T-helper 17 cell (primary cell): ENCODE measurements at places on chromosomes 6 and 20.

GRCh38 chr6:90194371-90194841 lies 102.2 kb downstream of the BACH2 start:
- DNase-seq, result no peak

GRCh38 chr6:79034865-79035264 lies 43.2 kb downstream of the PHIP start:
- DNase-seq, result no peak

DNA sequence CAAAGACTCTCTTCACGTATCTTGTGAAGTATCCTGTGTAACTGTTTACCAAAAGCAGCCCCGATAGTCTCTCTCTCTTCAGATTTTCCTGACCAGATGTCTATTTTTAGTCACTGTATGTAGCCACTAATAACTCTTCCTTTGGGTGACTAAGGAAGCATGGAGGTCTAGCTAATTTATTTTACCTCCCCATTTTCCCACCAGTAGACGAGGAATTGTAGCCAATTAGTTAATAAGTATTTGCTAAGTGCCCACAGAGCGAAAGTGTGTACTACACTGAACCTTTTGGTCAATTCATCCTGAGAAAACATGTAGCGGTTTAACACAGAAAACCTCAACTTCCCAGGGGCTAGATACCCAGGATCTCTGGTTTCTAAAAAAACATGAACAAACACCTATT lies 180.6 kb downstream of the TBX18 start:
- DNase-seq, result no peak

- DNase-seq, result no peak
Observed at GRCh38 chr6:117976030-117976651, 69.1 kb downstream of the SLC35F1 start.

DNA sequence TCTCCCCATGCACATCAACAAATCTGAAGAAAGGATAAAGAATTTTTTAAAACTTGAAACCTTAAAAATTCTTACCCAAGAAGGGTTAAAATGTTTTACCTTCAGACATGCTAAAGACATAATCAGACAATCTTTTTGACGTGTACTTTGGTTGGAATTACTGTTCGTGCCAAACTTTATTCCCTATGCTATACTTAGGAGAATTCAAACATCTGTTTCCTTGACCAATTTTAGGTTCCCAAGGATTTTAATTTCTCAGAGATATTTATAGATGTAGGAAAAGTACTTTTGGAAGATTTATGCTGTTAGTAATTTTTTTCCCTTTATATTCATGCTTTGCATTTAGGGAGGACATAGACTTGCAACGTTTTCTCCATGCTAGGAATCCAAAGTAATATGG lies 108.4 kb downstream of the AFG1L start:
- DNase-seq, result no peak

DNA sequence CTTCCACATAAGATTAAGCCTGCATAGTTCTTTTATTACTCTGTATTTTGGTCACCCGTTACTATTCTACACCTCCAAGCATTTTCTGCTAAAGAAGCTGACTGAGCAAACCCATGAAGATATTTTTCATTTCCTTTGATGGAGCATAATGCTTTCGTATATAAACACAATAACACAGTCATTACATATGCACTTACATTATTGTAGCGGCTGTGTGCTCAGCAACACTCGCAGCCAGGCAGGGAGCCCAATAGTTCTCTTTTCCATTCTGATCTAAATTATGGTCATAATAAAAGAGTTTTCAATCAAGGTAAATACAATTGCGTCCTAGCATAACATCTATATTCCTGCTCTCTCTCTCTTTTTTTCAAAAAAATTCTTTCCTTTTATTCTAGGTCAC lies 69.6 kb upstream of the TFB1M start:
- no peak for DNase-seq

DNA sequence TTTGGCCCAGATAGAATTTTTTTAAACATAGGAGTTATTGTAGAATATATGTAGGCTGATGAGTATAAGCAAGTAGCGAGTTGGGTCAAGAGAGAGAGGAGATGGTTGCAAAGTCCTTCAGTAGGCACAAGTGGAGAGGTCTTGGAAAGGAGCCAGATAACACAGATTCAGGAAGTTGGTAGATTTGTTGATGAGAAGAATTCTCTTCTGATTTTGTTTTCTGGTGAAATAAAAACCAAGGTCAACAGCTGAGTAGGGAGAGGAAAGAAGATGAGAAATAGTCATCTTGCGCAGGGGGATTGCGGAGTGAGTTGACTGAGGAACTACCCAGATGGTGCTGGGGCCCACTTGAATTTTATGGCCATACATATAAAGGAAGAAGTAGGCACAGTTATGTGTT lies 17.4 kb upstream of the CD83 start:
- DNase-seq, result no peak

DNA sequence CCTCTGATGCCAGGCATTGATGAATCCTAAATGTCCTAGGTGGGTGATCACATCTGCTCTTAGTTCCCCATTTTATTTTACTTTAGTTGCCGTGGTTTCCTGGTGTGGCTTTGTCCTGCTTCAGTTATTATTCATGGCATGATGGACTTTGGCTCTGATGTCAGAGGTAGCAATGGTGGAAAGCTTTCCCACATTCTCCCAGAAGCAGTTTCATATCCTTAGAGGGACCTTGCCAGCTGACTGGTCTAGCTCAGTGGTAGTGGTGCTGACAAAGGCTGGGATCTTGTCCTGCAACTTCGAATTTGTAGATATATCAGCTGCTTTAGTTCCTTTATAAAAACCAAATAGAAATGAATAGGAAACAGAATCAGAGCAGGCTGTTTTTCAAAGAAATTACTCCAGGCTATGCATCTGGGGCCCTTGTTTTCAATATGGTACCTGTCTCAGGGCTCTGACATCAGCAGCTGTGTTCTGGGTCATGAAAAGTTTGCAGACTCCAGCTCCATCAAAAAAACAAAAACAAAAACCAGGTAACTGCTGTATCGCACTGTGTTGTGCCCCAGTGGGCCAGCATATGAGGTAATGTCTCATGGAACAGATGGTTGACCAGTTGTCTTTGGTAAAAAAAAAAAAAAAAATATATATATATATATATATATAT lies 133.7 kb downstream of the PLCB4 start:
- no peak for DNase-seq

GRCh38 chr6:28353981-28354676 lies 4.4 kb downstream of the ZKSCAN3 start:
- no peak for DNase-seq

DNA sequence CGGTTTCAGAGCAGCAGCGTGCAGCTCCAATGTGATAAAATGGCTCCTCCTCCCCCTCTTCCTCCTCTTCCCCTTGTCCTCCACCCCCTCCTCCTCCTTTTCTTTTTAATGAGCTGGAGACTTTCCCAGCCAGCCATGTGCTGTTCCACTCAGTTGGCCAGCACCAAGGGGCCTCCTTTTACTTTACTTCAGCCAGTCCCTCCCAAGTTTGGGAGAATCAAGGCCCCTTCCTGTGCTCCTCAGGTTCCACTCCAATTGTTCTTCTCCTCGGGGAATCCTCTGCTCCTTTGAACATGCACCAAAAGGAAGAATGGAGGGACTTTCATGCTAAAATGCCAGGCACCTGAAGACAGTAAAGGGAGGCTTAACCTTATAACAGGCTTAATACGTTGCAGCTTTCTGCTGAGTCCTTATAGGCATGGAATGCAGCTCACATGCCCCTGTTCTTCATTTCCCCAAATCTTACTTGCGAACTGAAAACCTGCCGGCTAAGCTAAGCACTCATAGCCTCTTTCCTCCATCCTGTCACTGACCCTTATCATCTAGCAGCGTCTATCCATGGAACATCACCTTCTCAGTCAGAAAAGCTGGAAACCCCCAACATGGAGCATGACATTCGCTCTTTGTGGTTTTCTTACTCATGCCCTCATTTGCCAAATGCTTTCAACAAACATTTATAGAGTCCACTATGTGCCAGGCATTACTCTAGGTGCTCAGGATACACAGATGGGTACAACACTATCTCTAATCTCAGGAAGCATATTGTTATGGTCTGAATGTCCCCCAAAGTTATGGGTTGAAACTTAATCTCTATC lies 170.6 kb downstream of the PHACTR1 start:
- DNase-seq, result no peak
